ENCODE measurements at places on chromosomes 4 and X. TPM values are rescaled to one million over a fixed set of nuclear protein-coding genes. Genes with fewer than 3 reads are reported as not detected.

- H3K36me3 ChIP-seq: peaks cover 66% of the 10 kb centered on the region
- no peaks in the 10 kb centered on the region for H3K4me1 ChIP-seq
- H3K27me3 ChIP-seq: no peaks in the 10 kb centered on the region
- DNase-seq: no peak
Observed at GRCh38 chr4:47899639-47900038, 14.7 kb downstream of the NFXL1 start.

GRCh38 chrX:118901991-118902390 is 72.4 kb upstream of the LONRF3 start:
- H3K4me1 ChIP-seq: no peaks in the 10 kb centered on the region
- H3K27ac ChIP-seq: no peak overlapping the region
- H3K4me3 ChIP-seq: no peak overlapping the region
- no peaks in the 10 kb centered on the region for H3K27me3 ChIP-seq

- no peak for DNase-seq
- H3K36me3 ChIP-seq: peaks cover 33% of the 10 kb centered on the region
- H3K4me3 ChIP-seq: no peak overlapping the region
- no peak overlapping the region for H3K27ac ChIP-seq
Observed at GRCh38 chr4:37631551-37631950, 54.6 kb downstream of the RELL1 start.

PFKFB1 gene
- 0.32 TPM for polyA plus RNA-seq

DNA sequence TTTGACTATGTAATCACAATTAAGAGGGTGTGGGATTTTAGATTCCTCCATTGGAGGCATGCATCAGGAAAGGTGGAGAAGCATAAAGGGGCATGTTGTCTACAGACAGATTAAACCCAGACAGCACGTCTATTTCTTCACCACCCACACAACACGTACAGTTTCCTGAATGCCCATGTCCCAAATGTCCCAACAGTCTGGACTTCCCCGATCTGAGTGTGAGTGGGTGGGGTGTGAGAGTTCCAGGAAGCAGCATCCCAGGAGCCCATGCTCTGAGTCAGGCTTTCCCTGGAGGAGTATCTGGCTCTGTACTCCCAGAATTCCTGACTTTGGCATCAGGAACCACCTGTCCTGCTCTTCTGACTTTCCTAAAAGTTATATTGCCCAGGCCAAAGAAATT is 30.8 kb upstream of the NDP start:
- DNase-seq: no peak
- no peak overlapping the region for H3K27ac ChIP-seq
- no peaks in the 10 kb centered on the region for H3K27me3 ChIP-seq
- no peak overlapping the region for H3K4me3 ChIP-seq

Measured in spleen (tissue), 13 donors.